ENCODE measurements at places on chromosomes 6 and 20.

DNA sequence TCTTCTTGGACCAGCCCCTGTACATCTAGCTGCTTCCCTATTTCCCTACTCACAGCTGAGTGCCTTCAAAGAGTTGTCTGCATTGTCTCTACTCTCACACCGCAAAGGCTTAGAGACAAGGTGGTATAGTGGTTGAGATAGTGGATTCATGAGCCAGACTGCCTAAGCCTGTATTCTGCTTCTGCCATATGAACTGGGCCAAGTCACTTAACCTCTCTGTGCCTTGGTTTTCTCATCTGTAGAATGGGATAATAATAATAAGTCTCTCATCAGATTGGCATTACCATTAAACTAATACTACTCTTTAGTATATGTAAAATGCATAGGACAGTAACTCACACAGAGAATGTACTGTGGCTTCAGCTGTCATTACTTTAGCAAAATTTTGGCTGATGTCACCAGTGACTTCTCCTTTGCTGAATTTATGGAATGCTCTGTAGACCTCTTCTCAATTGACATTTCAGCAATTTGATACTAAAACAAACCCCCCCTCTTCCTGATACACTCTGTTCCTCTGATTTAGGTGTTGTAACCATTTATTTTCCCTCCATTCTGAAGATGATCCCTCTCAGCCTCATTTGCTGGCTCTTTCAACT is 156.1 kb downstream of the ADAT2 start:
- DNase-seq = no peak

GRCh38 chr6:89836639-89837222 is 7.1 kb downstream of the CASP8AP2 start:
- DNase-seq = no peak

GRCh38 chr6:4459032-4459431 is 317.2 kb upstream of the CDYL start:
- no peak for DNase-seq

DNA sequence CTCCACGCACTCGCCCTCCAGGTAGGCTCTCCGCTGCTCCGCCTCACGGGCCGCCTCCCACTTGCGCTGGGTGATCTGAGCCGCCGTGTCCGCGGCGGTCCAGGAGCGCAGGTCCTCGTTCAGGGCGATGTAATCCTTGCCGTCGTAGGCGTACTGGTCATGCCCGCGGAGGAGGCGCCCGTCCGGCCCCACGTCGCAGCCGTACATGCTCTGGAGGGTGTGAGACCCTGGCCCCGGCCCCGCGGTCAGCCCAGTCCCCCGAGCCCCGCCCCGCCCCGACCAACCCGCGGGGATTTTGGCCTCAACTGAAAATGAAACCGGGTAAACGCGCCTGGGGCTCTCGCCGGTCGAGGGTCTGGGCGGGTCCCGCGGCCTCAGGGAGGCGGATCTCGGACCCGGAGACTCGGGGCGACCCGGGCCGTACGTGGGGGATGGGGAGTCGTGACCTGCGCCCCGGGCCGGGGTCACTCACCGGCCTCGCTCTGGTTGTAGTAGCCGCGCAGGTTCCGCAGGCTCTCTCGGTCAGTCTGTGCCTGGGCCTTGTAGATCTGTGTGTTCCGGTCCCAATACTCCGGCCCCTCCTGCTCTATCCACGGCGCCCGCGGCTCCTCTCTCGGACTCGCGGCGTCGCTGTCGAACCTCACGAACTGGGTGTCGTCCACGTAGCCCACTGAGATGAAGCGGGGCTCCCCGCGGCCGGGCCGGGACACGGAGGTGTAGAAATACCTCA is 598 bp downstream of the HLA-B start:
- no peak for DNase-seq

- DNase-seq = no peak
Observed at GRCh38 chr6:25220857-25221256, 58.3 kb upstream of the CARMIL1 start.

GRCh38 chr20:63698739-63699465 is 2.5 kb downstream of the TNFRSF6B start:
- DNase-seq = no peak

GRCh38 chr6:157946865-157947532 is 34.7 kb upstream of the SYNJ2 start:
- no peak for DNase-seq

DNA sequence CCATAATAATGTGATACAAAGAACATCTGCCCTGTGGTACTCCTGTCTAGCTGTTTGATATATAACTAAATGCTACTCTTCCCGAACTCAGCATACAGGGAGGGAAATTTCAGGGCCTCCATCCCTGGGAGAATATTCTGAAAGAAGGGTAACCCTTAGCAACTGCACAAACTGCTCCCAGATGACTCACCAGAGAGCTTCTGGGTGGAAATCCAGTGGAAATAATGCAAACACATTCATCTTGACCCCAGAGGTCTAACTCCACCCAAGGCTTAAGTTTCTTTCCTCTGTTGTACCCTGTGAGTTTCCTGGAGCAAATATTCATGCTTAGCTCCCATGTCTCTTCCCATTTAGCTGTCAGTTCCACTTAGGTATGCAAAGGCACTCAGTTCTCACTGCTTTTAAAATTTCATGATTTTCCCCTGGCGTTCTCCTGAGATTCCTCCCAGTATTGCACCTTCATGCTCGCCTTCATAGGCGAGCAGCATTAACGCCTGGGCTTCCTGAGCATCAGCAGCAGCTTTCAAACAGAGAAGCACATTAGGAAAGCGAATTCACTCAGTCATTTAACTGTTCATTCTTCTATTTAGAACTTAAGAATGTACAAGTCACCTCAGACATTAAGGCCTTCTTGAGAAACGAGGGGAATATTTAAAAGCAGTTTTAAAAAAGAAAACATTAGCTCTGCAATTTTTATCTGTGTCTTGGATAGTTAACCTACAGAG is 43.8 kb upstream of the LAMA4 start:
- DNase-seq = no peak

DNA sequence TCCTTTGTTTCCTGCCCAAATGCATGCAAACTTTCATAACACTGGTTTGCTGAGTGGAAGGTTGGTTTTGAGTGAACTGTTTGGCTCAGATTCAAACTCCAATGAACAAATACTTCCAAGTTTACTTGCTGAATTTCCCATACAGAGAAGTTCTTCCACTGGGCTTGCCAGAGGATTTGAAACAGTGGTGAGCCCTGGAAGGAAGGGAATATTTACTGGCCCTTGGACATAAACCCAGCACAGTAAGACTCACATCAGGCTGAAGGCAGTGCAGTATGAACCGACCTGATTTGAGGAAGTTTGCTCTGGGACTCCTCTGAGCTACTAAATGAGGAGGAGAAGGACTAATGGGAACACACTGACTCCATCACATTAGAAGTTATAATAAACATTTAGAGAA is 3.8 kb downstream of the TRAF3IP2 start:
- DNase-seq = no peak

- DNase-seq = no peak
Observed at GRCh38 chr6:72824833-72825232, 203.0 kb downstream of the KCNQ5 start.

GRCh38 chr20:36666181-36666740 is 20.3 kb upstream of the SLA2 start:
- no peak for DNase-seq

DNA sequence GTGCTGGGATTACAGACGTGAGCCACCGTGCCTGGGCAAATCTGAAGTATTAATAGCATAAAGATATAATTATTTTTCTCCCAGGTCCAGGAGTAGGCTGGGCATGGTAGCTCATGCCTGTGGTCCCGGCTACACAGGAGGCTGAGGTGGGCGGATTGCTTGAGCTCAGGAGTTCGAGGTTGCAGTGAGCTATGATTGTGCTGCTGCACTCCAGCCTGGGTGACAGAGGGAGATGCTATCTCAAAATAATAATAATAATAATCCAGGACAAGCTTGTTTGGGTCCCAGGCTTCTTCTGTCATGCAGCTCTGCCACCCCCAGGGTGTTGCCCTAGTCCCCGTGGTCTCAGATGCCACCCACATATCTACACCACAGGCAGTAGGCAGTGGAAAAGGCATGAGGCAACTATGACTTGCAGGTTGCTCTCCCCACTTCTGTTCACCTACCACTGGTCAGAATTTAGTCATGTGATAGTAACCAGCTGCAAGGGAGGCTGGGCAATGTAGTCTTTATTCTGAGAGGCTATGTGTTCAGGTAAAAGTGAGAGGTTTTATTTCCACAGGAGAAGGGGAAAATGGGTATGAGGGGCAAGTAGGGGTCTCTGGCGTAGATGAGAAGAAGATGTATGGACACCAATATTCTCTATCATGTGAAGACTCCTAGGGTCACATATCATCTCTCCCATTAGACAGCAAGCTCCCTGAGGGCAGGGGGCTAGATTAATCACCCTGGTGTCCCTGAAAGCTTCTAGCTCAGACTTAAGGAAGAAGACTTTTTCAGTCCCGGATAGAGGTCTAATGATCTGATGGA is 25.7 kb downstream of the TCF15 start:
- DNase-seq = no peak

DNA sequence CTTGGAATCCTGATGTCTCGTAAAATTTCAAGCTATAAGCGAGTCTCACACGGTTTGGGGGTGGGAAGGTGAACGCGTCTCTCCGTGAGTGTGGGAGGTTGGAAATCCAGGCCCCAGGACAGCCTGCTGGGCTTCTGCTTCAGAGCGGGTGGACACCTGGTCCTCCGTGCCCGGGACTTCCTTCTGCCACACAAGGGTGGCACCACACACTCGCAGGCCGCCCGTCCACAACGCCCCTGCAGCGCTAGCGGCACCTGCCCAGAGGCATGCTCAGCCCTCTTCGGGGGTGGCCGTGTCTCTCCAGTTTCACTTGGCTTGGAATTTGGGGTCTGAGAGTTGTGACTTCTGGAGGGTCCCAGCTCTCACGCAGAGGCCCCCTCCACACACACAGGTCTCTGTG is 151.9 kb downstream of the PHACTR3 start:
- DNase-seq = no peak

DNA sequence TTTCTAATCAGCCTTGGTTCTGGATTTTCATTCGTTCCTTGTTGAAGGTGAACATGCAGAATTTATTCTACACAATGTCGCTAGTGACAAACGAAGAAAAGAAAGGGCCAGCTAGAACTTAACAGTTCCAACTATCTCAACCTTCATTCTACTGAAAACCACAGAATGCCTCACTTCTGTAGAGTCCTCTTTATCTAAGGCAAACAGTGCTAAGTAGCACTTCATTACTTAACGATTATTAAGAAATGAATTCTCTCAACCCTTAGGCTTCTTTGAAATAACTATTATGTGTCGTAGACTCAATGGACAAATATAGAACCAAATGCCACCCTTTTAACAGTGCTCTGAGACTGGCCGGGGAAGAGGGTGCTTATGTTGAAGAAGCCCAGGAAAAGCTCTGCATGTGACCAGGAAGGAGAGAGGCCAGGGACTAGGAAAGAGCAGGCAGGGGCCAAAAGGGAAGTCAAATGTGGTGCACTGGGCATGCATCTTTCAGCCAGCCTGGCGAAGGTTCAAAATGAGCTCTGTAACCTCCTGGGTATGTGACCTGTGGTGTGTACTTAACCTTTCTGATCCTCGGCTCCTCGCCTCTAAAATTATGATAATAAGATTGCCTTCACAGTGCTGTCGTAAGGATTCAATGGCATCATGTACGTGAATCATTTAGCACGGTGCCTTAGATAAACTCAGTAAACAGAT is 55.4 kb upstream of the BMP2 start:
- no peak for DNase-seq

GRCh38 chr20:9400171-9401025 is 114.0 kb upstream of the LAMP5 start:
- no peak for DNase-seq

DNA sequence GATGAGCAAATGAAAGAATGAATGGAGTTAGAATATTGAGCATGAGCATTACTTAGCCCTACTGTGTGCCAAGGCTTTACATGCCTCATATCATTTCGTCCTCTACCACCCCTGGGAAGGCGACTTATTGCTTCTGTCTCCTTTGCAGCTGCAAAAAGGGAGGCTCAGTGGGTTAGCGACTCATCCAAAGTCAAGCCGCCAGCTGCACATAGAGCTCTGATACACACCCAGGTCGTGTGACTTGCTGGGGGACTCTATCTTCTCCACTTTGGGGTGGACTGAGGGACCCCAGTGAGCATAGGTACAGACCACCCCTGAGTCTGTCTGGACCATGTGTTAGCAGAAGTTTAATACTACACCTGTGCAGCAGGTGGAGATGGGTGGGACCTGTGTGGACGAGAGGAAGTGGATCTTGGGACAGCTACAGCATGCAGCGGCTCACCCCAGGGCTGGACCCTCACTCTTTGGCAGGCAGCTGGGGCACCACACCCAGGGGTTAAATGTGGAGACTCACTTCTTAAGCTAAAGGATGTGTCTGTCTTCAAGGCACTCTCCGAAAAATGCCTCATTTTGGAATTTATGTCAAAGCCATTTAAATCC is 36.2 kb upstream of the ANGPT4 start:
- no peak for DNase-seq

DNA sequence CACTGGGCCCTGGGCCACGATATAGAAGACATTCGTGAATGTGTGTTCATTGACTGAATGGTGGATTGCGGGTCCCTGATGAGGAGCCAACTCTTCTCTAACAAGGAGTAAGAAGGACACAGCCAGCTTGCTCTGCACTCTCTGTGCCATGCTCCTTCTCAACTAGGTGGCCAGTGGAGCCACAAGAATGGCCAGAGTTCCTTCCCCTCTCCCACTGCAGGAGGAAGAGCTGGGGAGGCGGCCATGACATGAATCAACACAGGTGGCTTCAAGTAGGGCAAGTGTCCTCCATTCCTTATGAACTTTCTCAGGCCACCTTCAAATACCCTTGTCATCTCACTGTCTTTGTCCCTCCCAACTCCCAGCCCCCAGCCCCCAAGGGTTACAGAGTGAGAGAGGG is 305.7 kb downstream of the KIF16B start:
- no peak for DNase-seq

GRCh38 chr6:143322386-143322785 is 128.1 kb downstream of the ADAT2 start:
- no peak for DNase-seq

DNA sequence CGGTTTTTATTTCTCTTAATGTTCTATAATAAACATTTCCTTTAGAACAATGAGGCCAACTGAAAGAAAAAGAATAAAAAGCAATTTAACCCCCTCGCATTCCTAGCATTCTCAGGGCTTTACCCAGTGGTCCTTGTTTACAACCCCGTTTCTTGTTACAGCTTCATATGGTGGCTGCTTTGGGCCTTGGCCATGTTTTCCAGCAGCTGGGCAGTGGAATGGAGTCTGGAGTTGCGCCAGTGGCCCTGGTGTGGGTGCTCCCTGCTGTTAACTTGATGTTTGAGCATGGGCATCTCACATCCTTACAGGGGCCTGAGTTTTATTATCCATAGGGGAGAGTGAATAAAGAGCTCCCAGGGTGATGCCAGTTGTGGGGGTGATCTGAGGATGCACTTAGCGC is 18.8 kb downstream of the EFCAB8 start:
- DNase-seq = no peak
